NCI-H2029 (cell line): ENCODE measurements at places on chromosomes 3 and 15.

DNA sequence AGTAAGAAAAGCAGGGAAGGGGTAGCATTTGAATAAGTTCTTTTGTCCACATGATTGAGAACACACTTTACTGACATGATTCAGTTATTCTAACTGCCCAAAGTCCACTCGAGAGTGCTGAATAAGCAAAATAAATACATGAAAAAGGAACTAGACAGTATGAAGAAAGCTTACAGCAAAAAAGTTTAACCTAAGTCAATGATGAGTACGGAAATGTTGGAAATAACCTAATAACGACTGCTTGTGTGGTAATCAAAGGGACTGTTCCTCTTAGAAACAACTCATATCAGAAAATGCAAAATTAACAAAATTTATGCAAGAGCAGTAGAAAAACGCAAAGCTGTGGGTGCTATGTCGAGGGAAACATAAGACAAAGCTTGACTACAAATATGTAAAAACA lies 36.6 kb downstream of the DMXL2 start:
- no peak for DNase-seq

DNA sequence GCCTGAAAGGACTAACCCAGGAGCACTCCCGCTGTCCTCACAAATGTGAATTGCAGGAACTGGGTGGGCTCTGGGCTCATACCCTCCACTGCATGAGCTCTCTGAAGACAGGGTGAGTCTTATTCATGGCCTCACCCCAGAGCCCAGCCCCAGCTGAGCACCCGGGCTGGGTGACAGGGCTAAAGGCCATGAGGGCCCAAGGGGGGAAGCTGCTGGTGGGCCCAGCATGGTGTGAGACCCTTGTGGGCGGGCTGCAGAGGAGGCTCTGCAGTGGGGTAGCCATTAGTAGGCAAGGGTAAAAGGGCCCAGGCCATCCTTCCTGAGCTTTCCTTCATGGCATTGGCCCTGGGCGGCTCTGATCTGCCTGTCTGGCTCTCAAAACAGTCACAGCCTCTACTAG lies 30.3 kb downstream of the SRPRB start:
- no peak for DNase-seq

- no peak for DNase-seq
Observed at GRCh38 chr15:64740311-64741170, 34.8 kb downstream of the RBPMS2 start.

- DNase-seq: no peak
Observed at GRCh38 chr3:114274929-114275328, 18.9 kb upstream of the TIGIT start.

DNA sequence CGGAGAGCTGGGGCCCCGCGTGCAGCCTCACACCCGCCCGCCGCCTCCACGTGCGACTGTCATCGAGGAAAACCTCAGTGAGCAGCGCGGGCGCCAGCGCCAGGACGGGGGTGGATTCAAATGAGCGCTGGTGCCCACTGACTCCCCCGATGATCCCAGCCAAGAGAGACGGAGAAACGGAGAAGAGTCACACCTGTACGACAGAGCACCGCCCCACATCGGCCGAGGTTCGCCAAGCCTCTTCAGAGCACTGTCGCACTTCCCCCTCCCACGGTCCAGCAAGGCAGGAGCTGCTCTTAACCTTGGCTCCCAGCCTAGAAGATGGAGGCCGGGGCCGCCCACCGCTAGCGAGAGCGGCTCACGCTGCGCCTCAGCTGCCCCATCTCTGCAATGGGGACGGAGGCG lies 130.9 kb upstream of the IQSEC1 start:
- no peak for DNase-seq

DNA sequence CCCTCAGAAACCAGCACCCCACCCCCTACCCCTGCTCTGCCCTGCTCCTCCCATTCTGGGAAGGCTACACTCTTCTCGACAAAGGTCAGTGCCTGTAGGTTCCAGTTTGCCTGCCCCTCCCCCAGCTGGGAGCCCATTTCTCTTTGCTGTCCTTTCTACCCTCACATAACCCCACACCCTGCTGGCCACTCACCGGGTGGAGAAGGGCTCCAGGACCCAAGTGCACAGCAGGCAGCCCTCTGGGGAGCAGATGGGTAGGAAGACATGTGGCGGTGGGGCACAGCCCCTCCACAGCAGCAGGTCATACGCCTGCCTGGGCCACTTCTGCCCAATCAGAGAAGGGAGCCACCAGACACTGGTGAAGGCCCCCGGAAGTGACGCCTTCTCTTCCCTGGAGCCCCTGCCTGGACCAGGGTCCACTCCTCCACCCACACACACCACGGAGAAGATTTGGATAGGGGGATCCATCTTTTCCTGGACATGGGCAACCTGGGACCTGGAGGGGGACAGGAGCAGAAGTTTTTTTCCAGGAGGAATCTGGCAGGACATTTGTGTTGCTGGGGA lies at the start of gene THPO:
THPO (minus strand) TSS at position 326 of the 564 bp plus-strand sequence. CDS start 1,948 bp downstream, outside the sequence.
- DNase-seq: peak; percentile 50

DNA sequence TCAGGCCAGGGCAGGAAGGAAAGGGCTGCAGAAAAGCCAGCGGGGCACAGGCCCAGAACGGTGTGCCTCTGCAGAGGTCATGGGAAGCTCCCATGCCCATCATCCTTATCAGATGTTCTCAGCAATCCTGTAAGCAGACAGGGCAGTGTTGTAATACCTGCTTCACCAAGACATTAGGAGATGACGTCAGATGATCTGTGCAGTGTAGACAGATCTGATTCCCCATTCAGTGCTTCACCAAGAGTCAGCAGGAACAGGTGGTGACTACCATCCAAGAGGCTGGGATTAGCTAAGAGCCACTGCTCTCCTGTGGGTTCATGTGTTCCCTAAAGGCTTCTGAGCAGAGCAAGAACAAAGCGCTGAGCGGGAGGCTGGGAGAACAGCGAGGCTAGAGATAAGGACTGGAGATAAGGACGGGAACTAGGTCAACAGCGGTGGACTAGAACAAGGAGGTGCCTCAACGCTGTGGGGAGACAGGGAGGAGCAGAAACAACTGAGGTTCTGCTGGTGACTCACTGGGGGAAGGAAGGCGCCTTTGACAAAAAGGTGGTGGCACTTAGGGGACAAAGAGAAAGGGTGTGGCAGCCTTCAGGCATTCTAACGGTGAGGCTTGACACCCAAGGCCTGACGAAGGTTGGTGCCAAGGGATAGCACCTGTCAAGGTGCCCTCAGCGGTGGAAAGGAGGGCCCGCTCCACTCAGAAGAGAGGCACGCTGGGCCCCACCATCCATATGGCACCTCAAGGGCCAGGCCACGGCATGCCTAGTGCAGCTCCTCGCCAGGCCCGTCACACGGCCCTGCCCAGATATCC lies 28.4 kb downstream of the CCDC12 start:
- DNase-seq: peak; percentile 78

DNA sequence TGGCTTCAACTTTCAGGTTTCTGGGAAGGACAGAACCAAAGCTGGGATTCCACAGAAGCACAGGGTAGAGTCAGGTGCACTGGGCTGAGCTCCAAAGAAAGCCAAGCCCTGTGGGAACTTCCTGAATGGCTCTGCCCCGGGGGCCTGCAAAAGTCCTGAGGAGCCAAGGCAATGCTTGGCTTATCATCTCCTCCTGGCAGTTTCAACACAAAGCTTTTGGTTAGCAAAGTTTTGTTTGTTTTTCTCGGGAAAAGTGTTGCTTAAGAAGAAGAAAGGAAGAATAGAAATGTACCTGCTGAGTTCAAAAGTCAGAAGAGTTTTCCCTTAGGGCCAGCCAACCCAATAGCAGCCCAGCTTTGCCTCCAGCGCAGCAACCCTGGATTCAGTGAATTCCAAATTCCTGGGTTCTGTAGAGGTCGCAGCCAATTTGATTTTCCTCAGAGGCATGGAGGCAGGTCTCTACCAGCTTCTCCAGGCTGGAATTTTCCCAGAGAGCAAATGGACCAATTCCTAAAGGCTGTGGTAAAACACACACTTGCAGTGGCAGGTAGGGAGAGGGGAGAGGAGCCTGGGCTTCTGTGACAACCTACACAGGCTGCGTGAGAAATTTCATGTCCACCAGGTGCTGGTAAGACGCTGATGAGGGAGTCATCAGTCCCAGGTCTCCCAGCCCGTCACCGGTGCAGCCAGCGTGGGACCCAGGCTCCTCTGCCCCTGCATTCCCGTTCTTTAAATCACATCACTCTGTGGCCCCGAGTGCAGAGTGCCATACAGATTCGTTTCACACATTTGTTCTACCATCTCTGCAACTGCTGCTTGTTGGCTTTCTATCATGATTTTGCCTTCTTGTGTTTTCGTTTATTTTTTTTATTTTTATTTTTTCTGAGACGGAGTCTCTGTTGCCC lies 54.3 kb upstream of the SNRPA1 start:
- no peak for DNase-seq

DNA sequence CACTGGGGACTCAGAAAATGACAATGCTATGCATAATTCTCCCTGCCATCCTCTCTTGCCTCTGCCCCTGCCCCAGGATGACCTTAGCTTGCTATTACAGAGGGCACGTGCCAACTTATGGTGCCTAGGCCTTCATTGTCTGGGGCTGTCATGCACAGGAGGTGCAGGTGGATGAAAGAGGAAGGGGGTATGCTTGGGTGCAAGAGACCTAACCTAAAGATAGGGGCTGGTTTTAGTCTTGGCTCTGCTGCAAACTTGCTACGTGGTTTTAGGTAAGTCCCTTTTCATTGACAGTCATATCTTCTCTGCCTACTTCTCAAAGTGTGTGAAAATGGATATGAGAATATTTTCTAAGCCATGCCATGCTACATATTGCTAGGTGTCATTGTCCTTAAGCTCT lies 161.3 kb downstream of the EPHB1 start:
- DNase-seq: no peak

GRCh38 chr15:31308185-31308639 lies 18.4 kb upstream of the KLF13 start:
- no peak for DNase-seq

DNA sequence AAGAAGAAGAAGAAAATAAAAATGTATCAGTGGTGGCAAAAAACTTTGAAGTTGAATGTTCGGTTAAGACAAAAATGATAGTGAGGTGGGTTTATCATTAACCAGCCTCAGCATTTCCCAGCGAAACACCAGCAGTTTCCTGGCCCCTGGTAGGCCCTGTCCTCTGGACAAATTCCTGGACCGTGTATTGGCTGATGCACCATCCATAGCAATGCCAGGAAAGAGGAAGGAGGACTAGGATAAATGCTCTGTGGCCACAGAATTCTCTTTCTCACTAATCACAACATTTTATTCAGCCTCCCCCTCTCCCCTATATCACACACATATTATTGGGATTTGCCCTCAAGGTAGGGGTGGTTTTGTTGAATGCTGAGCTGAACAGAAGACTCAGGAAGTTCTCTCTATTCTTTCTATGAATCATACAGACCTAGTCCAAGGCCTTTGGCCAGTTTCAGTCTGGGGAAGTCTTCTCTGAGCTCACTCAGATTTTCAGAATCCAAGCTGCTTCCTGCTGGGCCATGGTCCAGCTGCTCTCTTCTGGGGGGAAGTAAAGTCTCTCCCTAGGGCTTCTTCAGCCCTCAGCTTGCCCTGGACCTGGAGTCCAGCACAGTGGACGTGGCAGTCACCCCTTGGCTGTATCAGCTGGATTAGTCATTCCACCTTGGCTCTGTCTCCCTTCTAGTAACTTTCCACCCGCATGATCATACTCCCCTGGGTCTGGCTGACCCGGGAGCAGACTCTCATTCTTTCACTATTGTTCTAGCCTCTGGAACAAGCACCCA lies 27.6 kb downstream of the SLC28A1 start:
- DNase-seq: no peak

GRCh38 chr3:184299488-184300377 lies 692 bp downstream of the PSMD2 start:
- DNase-seq: no peak

DNA sequence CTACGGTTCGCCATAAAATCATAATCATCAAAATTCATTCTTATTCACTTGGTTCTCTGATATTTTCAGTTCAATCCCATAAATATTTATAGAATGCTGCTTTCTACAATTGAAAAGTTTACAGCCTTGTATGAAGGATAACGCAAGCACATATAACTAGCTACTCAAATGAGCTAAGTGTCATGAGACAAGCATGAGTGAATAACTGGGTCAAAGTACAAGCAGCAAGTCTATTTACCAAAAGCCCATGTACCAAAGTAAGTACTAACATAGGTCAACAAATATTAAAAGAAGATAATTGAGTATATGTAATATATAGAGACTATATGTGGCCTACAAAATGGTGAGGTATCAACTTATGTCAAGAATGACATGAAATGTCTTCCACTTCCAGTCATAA lies 596.6 kb downstream of the GBE1 start:
- DNase-seq: no peak

- no peak for DNase-seq
Observed at GRCh38 chr3:135759651-135760050, 205.9 kb upstream of the PPP2R3A start.

DNA sequence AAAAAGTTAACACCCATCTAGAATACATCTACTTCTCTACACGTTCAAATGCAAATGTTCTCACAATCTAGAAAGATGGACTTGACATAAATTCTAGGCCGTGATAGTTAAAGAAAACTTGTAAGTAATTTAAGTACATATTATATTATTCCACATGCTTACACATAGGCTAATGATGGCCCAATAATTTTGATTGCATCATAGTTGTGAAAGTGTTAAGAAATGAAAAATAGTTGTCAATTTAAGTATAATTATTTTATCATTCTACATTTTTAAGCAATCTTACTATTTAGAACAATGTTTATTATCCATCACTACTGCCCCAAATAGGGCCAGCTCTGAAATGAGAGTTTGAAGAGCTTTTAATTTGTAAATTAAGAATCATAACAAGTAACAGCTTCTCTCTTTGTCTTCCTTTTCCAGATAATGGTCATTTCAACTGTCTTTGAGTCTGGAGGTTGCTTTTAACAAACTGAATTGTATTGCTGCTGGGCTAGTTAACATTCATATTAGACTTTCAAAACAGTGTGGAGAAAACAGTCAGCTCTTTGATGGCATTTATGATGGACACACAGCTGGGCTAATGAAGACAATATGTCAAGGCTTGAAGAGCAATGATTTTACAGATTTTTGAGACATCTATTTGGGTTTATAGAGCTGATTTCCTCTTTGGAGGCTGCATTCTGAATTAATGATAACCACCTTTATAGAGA lies 246.1 kb upstream of the KCNH8 start:
- DNase-seq: no peak

DNA sequence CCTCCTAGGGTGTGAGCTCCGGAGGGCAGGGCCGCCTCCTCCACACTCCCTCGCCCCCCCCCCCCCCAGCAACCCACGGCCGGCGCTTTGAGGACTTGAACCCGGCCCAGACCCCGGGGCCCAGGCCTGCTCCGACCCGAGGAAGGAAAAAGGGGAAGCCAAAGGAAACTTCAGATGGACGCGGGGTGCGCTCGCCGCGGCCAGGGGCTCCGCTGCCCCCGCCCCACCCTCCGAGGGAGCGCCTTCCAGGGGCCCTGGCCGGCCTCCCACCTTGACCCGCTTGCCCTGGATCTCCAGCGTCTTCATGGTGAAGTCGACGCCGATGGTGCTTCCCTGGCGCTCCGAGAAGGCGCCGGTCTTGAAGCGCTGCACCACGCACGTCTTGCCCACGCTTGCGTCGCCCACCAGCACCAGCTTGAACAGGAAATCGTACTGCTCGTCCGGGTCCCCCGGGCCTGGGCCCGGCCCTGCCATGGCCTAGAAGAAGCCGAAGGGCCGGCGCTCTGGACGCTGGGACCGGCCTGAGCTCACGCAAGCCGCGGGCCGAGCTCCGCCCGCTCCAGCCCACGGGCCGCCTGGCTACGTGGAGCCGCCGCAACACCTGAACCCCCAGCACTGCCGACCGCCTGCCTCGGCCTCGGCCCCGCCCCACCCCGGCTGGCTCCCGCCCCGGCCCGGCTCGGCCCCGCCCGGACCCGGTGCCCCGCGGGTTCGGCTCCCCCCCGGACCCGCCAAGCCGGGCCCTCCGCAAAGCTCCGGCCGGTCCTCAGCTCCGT lies 400 bp downstream of the RAB43 start:
- no peak for DNase-seq
